ENCODE measurements at places on chromosomes 11 and 22.

- DNase-seq = no peak
Measured at GRCh38 chr11:8788616-8789015, 106.0 kb downstream of the RPL27A start.

DNA sequence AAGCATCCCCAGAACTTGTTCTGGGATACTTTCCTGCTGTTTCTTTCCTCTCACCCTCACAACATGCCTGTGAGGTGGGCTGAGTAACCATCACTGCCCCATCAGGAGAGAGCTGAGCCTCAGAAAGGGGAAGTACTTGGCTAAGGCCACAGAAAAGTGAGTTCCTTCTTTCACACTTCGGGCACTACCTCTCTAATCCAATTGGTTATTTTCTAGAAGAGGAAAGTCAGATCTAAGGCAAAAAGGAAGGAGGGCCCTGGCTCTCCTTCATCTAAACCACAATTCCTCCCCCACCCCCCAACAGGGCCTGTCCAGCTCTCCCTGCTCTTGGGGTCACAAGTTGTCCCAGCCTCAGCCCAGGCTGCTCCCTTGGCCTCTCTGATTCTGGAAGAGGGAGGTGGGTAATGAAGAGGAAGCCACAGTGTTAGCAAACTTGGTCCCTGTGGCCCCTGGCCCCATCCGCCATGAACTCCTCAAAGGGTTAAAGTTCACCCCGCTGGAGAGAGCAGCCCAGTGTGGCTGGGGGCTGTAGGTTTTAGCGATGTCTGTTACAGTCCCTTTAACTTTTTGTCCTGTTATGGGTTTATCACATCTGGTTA is 34.0 kb downstream of the SLC22A12 start:
- DNase-seq = no peak

- no peak for DNase-seq
Measured at GRCh38 chr11:94062360-94062759, 41.2 kb downstream of the HEPHL1 start.

DNA sequence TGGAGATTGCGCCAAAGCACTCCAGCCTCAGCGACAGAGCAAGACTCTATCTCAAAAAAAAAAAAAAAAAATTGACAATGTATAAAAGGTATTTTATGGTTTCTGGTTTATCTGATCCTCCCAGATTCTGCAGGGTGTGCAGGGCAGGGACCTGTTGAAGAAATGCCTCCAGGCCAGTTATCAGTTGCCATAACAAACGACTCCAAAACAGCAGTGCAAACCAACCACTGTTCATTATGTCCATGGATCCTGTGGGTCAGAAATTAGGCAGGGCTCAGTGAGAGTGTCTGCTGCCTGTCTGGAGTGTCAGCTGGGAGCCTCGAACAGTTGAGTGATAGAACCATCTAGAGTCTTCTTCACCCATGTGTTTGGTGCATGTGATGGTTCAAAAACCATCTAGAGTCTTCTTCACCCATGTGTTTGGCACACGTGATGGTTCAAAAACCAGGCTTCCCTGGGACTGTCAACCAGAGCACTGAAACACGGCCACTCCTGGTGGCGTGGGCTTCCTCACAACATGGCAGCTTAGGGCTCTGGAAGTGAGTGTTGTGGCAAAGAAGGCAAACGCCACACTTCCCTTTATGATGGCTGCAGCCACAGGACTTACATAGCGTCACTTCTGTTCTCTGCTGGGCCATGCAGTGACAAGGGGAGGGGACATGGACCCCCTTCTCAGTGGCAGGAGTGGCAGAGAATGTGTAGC is 115.1 kb upstream of the CRYBB3 start:
- DNase-seq = no peak

- no peak for DNase-seq
Measured at GRCh38 chr11:89119426-89119825, 53.6 kb upstream of the GRM5 start.

DNA sequence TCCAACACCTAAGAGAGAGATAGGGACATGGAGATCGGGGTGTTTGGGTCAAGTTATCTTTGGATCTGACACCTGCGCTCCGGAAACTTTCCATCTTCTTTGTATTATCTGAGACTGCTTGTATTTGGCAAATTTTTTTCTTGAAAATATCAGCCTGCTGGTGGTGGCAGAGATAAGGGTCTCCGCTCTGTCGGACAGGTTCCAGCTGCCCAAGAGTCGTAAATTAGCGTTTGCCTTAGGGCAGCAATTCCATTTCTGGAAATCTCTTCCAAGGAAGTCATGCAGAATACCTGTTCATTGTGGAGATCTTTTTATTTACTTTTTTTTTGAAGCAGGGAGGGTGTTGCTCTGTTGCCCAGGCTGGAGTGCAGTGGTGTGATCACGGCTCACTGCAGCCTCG is 19.5 kb upstream of the CSNK1E start:
- DNase-seq = no peak
